Cardiac muscle cell (in vitro differentiated cells and primary cell): ENCODE measurements at places on chromosomes 12 and 14. TPM values are rescaled to one million over a fixed set of nuclear protein-coding genes. Genes with fewer than 3 reads are reported as not detected.

DNA sequence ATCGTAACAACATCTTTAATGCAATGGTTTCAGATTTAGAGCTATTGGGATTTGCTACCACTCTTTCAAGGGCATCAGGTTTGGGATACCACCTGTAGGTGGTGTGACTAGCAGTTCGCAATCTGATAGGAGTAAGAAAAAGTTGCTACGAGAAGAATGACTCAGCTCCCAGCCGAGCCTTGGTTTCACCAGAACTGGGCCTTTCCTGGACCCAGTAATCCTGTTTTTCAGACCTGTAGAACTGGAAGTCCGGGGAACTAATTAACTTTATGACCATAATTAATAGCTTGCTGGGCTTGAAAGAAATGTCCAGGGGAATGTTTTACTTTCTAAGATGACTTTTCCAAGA, 770 bp downstream of the ABHD4 start:
- H3K36me3 ChIP-seq, result peaks cover 20% of the 10 kb centered on the region
- peak; percentile 17 for DNase-seq
- peak overlapping the region; percentile 58 for H3K4me3 ChIP-seq
- no peaks in the 10 kb centered on the region for H3K27me3 ChIP-seq
- peaks cover 8% of the 10 kb centered on the region for H3K4me1 ChIP-seq

DNA sequence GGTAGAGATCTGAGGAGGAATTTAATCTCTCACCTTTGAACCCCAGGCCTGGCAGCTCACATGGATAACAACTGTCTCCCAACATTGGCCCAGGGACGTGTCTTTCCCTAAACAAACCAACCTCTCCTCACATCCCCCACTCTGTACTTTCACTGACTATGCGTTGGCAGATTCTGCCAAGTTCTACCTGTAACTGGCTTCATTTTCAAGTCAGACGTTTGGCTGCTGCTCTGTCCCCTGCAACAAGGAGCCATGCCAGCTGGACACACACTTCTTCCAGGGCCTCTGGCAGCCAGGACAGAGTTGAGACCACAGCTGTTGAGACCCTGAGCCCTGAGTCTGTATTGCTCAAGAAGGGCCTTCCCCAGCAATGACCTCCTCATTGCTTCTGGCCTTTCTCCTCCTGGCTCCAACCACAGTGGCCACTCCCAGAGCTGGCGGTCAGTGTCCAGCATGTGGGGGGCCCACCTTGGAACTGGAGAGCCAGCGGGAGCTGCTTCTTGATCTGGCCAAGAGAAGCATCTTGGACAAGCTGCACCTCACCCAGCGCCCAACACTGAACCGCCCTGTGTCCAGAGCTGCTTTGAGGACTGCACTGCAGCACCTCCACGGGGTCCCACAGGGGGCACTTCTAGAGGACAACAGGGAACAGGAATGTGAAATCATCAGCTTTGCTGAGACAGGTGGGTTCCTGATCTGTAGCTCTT, at the start of gene INHBC:
INHBC (plus strand) TSS at position 268 of the 707 bp plus-strand sequence; CDS start at position 371, 103 bp downstream.
- no peaks in the 10 kb centered on the region for H3K27me3 ChIP-seq

GRCh38 chr12:96743606-96744005, 163.5 kb upstream of the NEDD1 start:
- DNase-seq, result no peak
- no peak overlapping the region for H3K27ac ChIP-seq
- no peaks in the 10 kb centered on the region for H3K27me3 ChIP-seq
- H3K4me3 ChIP-seq, result no peak overlapping the region
- H3K36me3 ChIP-seq, result no peaks in the 10 kb centered on the region
- no peaks in the 10 kb centered on the region for H3K4me1 ChIP-seq

DNA sequence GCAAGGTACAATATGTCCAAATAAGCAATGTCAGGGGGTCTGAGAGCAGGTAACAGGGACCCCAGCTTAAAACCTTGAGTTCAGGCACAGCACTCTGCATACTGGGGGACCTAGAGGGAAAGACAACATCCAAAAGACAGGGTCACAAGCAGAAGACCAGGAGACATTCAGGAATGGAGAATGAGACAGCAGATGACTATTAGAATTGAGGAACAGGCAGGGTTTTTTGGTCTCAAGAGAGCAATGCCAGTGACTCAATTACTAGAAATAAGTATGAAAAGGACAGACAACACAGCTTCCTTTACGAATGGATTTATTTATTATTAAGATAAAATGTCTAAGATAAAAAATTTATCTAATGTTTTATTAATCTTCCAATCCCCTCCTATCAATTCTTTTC, 223.0 kb downstream of the PTPRO start:
- no peak for DNase-seq
- no peak overlapping the region for H3K27ac ChIP-seq
- H3K4me1 ChIP-seq, result no peaks in the 10 kb centered on the region

GRCh38 chr14:93893661-93894261, 33.4 kb upstream of the FAM181A start:
- H3K27ac ChIP-seq, result no peak overlapping the region
- no peak overlapping the region for H3K4me3 ChIP-seq
- no peaks in the 10 kb centered on the region for H3K36me3 ChIP-seq
- peaks cover 3% of the 10 kb centered on the region for H3K4me1 ChIP-seq

GRCh38 chr12:92602476-92602875, 100.3 kb upstream of the PLEKHG7 start:
- H3K36me3 ChIP-seq, result no peaks in the 10 kb centered on the region
- H3K4me1 ChIP-seq, result no peaks in the 10 kb centered on the region
- H3K4me3 ChIP-seq, result no peak overlapping the region
- peak; percentile 91 for DNase-seq
- H3K27ac ChIP-seq, result no peak overlapping the region

GRCh38 chr14:94501588-94502516, 7.4 kb downstream of the SERPINA12 start:
- H3K27me3 ChIP-seq, result no peaks in the 10 kb centered on the region
- H3K36me3 ChIP-seq, result no peaks in the 10 kb centered on the region
- no peak overlapping the region for H3K4me3 ChIP-seq

EVL gene
- total RNA-seq, result 88.1 and 116 TPM in 2 replicates

DNA sequence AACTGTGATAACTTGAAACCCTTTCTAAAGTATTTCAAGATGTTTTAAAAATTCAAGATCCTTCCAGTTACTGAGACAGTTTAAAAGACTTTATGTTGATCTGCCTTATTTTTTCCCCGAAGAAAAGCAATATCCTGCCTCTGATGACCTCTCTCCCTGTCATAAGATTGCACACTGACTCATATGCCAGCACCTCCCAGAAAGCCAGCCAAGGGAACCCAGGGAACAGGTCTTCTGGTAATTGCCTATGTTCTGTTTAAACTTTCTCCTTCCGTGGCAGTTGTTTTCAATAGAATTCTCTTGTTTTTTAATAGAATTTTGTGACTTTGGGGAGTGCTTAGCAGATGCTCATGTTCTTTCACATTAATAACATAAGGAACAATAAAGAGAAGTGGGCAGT, 300.2 kb upstream of the PRKD1 start:
- peak; percentile 63 for DNase-seq
- H3K36me3 ChIP-seq, result no peaks in the 10 kb centered on the region
- no peak overlapping the region for H3K4me3 ChIP-seq
- H3K27me3 ChIP-seq, result no peaks in the 10 kb centered on the region
- no peak overlapping the region for H3K27ac ChIP-seq

GRCh38 chr12:127885954-127886750, 380.8 kb upstream of the TMEM132C start:
- H3K27ac ChIP-seq, result no peak overlapping the region
- H3K4me3 ChIP-seq, result no peak overlapping the region
- no peaks in the 10 kb centered on the region for H3K4me1 ChIP-seq
- no peaks in the 10 kb centered on the region for H3K36me3 ChIP-seq
- DNase-seq, result no peak

- no peak overlapping the region for H3K27ac ChIP-seq
- H3K36me3 ChIP-seq, result no peaks in the 10 kb centered on the region
- DNase-seq, result no peak
- H3K4me3 ChIP-seq, result no peak overlapping the region
These were observed 331.4 kb downstream of the TMTC2 start for GRCh38 chr12:83018088-83018487.

GRCh38 chr12:59890896-59891579, 295.2 kb downstream of the SLC16A7 start:
- no peak overlapping the region for H3K27ac ChIP-seq
- no peaks in the 10 kb centered on the region for H3K27me3 ChIP-seq
- no peak overlapping the region for H3K4me3 ChIP-seq
- no peaks in the 10 kb centered on the region for H3K36me3 ChIP-seq

MMP19 gene
- 0.39 TPM in 1 of 2 replicates, not detected in the other for total RNA-seq

GRCh38 chr12:112905451-112906089, 1.2 kb upstream of the OAS1 start:
- peaks cover 4% of the 10 kb centered on the region for H3K4me1 ChIP-seq
- DNase-seq, result no peak
- H3K4me3 ChIP-seq, result no peak overlapping the region
- no peaks in the 10 kb centered on the region for H3K36me3 ChIP-seq

GRCh38 chr14:60904381-60904780, 76.5 kb downstream of the TRMT5 start:
- no peak for DNase-seq
- H3K27me3 ChIP-seq, result no peaks in the 10 kb centered on the region
- H3K36me3 ChIP-seq, result no peaks in the 10 kb centered on the region
- no peak overlapping the region for H3K4me3 ChIP-seq
- no peak overlapping the region for H3K27ac ChIP-seq
- H3K4me1 ChIP-seq, result no peaks in the 10 kb centered on the region

DNA sequence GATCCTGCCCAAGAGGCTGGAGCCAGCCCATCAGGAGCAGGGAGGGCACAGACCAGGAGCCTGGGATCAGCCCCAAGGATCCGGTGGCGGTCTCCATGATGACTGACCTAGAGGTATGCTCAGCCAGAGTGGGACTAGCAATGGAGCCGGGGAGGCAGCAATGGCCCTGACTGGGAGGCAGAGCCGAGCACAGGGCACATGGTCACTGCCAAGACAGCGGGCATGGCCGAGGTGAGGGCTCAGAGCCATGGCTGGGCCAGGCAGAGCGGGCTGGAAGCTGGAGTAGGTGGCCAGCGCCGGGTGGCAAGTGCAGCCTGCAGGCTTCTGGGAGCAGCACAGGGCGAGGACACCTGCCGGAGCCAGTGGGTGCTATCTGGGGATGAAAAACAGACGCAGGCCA, 259.3 kb downstream of the BCL11B start:
- H3K4me3 ChIP-seq, result no peak overlapping the region
- no peaks in the 10 kb centered on the region for H3K27me3 ChIP-seq
- no peaks in the 10 kb centered on the region for H3K36me3 ChIP-seq
- H3K27ac ChIP-seq, result no peak overlapping the region

DNA sequence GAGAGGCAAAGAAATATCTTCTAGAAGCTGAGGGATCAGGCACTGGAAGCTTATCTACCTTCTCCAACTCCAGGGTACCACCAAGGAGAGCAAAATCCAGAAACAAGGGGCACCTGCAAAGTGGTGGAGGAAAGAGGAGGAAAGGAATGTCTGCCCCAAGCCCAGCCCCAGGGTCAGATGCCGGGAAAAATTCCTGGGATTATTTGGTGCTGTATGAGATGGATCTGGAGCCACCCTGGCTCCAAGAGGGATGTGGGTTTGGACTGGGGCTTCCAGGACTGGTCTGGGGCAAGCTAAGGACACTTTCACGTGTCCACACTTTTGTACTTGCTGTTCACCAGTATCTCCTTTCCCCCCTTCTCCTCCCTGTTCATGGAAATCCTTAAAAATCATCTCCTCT, 69.8 kb downstream of the DPF3 start:
- H3K36me3 ChIP-seq, result no peaks in the 10 kb centered on the region
- H3K27me3 ChIP-seq, result no peaks in the 10 kb centered on the region
- H3K27ac ChIP-seq, result peak overlapping the region; percentile 66
- peaks cover 22% of the 10 kb centered on the region for H3K4me1 ChIP-seq
- DNase-seq, result no peak

- H3K27ac ChIP-seq, result peak overlapping the region; percentile 78
- DNase-seq, result peak; percentile 72
- H3K27me3 ChIP-seq, result no peaks in the 10 kb centered on the region
- no peak overlapping the region for H3K4me3 ChIP-seq
These were observed 5.2 kb downstream of the FRS2 start for GRCh38 chr12:69475237-69475975.

GYS2 gene
- total RNA-seq, result not detected in 2 replicates

- peak within 1 kb of the TSS; percentile 27 for H3K4me3 ChIP-seq
- peak within 1 kb of the TSS; percentile 45 for H3K27ac ChIP-seq
- DNase-seq, result peak; percentile 83
- H3K27me3 ChIP-seq, result peaks cover 41% of the 10 kb centered on the region
- peaks cover 3% of the 10 kb centered on the region for H3K36me3 ChIP-seq
These were observed at the start of gene DDN for GRCh38 chr12:48999371-49000131. DDN (minus strand) TSS chr12:48999375; CDS start chr12:48999287, 88 bp downstream.

SUPT16H gene
- 42.5 and 61.2 TPM in 2 replicates for total RNA-seq

GRCh38 chr14:28116716-28117115, 649.9 kb upstream of the FOXG1 start:
- DNase-seq, result no peak
- H3K4me3 ChIP-seq, result no peak overlapping the region
- H3K27ac ChIP-seq, result no peak overlapping the region
- H3K27me3 ChIP-seq, result no peaks in the 10 kb centered on the region
- no peaks in the 10 kb centered on the region for H3K36me3 ChIP-seq
- H3K4me1 ChIP-seq, result no peaks in the 10 kb centered on the region

ZDHHC22 gene
- 0.12 and 0.25 TPM in 2 replicates for total RNA-seq
